ENCODE measurements at places on chromosomes 16 and 17.

GRCh38 chr16:29290631-29291247 lies 115.8 kb downstream of the NPIPB11 start:
- no peak for DNase-seq

- no peak for DNase-seq
Measured at GRCh38 chr16:86325895-86326294, 184.4 kb upstream of the FOXF1 start.

DNA sequence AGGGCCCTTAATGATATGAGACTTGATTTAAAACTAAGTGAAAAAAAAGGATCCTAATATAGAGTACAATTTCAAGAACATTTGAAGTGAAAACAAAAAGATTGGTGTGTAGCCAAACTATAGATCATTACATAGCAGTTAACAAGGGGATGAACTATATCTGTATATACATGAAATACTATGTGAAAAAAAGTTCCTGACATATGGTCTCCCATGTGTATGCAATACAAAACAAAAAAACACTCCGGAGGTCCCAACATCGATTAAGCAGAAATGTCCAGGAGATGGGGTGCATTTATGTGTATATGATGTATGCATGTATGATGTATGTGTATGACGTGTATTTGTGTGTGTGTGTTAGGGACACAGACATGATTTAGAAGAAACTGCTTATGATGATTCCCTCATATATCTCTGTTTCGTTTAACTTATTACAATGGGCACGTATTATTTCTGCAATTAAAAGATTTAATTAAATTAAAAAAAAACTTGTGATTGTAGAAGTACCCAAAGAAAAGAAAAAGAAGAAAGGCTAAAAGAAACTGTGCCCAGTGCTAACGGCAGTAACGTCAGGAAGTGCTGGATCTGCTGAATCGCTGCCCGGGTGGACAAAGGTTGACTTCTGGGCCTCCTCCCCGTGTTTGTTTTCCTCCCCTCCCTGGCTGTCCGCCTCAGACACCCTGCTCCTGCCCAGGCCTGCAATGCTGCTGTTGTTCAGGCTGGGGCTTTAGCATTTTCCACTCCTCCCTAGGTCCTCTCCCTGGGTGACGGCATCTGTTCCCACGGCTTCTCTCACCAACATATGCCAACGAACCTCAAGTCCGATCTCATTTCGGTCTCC lies 36.9 kb downstream of the TBX4 start:
- no peak for DNase-seq

DNA sequence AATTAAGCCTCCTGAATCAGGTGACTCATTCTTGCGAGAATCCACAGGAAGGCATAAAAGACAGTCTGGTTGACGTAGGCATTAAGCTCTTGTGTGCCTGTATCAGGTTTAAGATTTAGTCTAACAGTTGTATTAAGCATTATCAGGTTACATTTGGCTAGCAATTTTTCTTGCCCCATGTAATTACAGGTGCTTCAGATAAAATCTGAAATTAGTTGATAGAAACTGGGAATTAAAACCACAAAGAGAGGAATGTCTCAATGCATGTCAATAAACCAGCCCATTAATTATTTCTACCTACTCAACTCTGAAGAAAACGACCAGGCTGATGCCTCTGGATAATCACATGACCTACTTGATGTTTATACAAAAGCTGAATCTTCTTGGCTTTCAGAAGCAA lies 217.2 kb downstream of the CA10 start:
- DNase-seq, result no peak

GRCh38 chr16:23141959-23142740 lies 7.1 kb downstream of the USP31 start:
- no peak for DNase-seq

- DNase-seq, result no peak
Measured at GRCh38 chr17:35725058-35725457, 6.4 kb upstream of the RASL10B start.

DNA sequence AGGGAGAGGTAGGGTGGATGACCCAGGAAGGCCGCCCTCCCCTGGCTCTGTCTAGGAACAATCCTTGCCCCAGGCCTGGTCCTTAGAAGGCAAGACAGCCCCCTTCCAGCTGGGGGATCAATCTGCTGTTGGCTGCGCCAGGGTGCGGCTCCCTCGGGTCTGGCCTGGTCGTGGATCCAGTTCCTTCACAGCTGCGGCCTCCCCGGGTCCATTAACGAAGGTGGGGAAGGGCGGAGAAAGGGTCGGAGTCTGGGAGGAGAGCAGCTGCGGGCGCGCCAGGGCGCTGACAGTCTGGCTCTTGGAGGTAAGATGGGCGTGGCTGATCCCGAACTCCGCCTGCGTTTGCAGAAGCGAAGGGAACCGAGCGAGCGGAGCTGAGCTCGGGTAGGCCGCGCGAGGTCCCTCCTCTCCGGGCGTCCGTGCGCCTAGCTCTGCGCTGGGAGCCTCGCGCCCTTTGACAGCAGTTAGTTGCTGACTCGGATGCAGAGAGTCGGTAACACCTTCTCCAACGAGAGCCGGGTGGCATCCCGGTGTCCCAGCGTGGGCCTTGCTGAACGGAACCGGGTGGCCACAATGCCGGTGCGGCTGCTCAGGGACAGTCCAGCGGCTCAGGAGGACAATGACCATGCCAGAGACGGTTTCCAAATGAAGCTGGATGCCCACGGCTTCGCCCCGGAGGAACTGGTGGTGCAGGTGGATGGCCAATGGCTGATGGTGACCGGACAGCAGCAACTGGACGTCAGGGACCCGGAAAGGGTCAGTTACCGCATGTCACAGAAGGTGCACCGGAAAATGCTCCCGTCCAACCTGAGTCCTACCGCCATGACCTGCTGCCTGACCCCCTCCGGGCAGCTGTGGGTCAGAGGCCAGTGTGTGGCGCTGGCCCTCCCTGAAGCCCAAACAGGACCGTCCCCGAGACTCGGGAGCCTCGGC lies at the start of gene HSPB9:
Gene HSPB9, plus strand, starts transcription at position 434 of the 933 bp plus-strand sequence. Its CDS starts 47 bp downstream, at position 481.
- DNase-seq, result no peak

- no peak for DNase-seq
Measured at GRCh38 chr17:75096082-75096625, 8.4 kb downstream of the SLC16A5 start.

- DNase-seq, result no peak
Measured at GRCh38 chr17:6675201-6675825, 23.8 kb downstream of the C17orf100 start.

DNA sequence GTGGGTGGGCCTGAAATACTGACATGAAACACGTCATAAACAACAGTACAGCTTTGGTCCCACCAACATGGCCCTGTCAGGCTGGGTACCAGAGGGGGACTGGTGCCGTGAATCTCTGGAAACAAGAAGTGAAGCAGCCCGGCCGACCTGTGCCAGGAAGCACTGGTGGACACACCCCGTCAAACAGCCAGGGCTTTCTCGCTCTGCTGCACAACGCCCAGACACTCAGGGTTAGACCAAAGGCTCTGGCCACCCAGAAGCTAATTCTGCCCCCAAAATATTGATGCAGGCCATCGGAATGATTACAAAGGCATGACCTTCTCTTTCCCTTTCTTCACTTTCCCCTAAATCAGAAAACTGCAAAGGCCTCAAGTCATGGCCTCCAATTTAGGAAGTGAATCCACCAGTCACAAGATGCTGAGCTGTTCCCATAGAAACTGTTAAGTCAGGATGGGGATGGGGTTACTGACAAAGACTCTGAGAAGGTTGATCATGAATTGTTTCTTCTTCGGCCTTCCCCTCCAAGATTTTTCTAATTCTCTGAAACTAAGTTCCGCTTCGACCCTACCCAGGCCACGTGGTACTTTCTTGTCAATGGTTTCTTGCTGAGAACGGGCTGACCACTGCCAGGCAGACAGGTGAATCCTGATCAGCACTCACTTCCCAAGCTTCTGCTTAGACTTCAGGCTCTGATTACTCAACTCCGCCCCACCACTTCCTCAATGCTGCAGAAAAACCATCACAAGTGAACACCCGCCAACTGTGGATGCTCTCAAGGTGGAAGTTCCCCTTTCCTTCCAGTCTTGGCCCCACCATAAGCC lies 6.7 kb downstream of the PITPNA start:
- DNase-seq, result no peak

DNA sequence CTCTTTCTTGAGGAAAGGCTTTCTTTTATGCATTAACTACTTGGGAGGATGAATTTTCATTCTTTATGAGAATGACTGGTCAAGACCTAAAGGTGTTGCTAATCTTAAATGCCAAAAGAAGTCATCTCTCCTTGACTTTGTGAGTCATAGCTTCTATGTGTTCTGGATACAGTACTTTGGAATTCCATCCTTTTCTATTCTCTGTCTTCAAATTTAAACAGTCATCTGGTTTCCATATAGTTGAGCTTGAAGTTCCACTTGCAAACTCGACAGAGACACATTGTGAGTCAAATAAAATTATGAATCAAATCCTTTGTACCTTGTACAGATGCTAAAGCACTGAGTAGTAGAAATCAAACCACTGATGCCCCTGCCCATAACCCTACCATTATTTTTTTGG lies 271.9 kb upstream of the PMFBP1 start:
- no peak for DNase-seq

GRCh38 chr16:75053791-75054555 lies 55.1 kb downstream of the ZNRF1 start:
- no peak for DNase-seq
